ENCODE measurements at places on chromosomes 2 and 18.

DNA sequence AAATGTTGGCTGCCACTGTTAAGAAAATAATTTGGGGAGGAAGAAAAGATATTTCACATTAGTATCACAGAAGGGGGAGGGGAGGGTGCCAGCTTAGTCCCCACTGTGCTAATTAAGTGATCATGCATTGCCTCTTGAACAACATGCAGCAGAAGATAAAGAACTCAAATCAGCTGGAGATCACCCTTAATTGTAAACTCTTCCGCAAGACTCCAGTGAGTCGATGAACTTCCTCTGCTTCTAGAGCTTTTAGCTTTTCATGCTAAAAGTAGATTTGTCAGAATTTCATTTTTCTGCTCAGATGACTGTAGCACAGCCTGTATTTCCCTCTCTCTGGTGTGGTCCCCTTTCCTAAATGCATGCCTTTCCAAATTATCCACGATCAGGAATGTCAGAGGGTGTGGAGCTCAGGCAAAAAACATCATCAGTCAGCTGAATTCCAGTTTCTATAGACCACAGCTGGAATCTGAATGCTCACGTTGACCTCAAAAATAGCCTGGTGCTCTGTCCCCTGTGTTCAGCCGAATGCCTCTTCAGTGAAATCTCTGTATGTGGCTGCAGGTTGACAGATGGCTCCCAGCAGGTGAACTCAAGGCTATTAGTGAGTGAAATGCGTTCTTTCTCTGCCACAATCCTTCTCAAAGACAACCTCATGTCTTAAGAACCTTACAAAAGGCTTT, 156.8 kb upstream of the UNC80 start:
- no peak for DNase-seq

DNA sequence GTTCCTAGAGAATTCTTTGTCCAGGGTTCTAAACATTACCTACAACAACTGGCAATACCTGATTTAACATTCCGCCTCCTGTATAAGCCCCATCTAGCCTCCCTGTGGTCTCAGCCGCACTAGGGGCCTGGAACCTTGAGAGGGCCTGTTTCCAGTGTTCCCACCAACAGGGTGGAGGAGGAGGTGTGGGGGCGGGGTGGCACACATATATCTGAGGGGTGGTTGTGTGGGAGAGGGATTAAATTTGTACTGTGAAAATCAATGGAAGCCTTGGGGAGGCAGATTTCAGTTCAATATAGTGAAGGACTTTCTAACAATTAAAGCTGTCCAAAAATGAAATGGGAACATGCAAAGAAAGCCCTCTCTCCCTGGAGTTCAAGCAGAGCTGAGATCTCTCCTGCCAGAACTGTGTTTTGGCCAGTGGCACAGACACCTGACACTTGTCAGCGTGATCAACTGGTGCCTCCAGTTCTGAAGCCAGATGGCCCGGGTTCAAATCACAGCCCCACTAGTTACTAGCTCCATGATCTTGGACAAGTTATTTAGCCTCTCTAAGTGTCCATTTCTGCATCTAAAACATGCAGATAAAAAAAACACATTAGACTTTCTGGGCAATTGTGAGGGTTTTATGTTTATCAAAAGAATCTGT, 17.0 kb upstream of the FZD7 start:
- DNase-seq: no peak

DNA sequence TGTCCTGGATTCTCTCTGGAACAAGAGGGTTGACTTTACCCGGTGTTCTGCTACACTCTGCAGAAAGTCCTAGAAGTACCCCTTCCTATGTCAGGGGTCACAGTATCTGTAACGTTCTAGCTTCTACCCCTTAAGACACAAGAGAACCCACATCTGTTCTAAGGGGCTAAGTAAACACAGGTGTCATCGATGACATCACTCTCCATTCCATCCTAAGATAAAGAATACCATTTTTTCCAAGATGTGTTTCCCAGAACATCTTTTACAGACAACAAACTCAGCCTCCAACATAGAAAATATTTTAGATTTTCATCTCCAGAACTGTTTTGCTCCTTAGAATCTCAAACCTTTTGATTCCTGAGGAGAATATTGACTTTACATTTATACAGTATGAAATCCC, 239.1 kb downstream of the TRIB2 start:
- DNase-seq: no peak

DNA sequence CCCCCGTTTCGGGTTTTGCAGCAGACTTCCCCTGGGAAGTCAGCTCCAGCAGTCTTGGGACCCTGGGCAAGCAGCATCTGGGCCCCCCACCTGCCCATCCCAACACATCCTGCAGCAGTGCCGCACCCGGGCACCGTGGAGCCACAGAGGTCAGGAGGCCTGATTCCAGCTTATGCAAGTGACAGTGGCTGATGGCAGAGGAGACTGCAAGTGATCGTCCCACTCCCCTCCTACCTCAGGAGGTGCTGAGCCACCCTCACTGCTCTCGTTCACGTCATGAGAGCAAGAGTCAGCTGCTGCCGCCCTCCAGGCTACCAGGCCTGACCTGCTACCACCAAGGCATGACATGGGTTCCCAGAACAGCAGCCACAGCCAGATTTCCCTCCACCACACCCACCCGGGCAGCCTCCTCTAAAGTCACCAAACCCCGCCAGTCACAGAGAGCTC, 18.2 kb downstream of the COX7A2L start:
- no peak for DNase-seq

DNA sequence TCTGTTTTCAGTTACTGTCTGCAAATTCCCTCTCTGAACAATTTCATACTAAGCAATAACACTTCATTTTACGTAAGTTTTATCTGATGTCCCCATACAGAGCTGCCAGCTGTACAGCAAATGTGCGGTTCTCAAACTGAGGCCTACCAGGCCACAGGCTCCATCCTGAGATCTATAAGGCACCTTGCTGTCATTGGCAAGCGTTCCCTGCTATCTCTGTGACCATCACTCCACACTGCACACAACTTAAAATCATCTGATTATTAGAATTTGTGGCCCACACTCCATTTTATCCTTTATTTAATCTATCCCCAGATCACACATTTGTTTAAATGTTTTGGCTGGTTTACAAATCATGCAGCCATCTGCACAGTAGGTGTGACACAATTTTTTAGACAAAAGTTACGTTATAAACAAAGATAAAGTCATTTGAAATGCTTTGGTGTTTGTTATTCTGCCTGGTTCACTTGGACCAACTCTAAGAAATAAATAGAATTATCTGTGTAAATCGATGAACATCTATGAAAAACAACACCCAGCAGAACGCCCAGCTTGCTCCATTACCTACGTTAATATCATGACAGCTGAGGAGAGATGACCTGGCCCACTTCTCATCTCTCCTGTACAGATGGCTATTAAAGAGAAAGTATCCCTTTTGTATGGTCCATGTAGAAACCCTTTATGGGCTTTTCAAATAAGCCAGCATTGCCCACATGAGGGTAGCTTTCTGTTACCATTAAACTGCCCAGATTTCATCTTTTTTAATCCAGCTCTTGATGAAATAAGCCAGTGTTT, 162.4 kb downstream of the ZNF521 start:
- no peak for DNase-seq

DNA sequence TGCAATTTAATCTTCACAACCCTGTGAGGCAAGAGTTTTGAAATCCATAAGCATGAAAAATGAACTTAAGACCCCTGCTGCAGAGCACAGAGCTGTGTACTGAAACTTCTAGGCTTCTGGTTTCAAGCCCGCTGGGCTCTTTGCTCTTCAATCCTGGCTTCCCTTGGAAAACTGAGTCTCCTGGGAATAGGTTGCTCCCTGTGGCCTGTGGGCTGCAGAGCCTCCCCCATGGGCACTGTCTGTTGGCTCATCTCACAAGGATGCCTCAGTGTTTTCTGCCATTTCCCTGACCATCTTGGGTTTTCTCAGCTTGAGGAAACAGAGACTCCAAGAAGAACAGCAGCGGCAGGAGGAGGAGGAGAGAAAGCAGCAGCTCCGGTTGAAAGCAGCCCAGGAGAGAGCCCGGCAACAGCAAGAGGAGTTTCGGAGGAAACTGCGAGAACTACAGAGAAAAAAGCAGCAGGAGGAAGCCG, 44.5 kb downstream of the SUMO1 start:
- DNase-seq: no peak

- no peak for DNase-seq
These were observed 16.9 kb downstream of the RPRD1A start for GRCh38 chr18:36050479-36050878.

DNA sequence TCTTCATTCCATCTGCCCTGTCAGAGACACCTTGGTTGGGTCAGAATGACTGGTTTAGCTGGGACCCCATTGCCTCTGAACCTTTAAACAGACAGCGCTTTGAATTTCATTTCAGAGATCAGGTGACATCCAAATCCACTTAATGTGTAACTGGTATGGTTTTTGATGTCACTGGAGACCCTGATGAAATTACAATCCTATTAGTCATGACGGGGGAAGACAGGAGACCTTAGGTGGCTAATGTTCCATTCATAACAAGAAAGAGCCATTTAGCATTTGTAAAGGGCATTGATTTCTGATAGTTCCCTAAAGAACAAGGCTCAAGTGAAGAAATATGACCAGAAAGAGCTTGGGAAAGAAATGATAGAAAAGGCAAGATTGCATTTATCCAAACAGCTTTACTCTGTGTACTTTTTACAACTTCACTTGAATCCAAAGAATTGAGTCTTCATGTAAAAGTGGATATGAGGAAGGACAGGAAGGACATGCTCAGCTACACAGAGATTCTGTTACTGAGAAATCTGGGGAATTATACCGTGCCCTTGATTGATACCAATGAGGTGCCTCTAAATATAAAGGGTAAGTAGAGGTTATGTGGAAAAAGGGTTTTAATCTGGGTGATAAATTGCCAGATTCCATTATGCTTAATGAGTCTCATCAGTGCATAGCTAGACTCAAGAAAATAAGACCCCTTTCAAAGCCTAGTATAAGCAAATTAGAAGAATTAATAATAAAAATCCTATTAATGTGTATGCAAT, 198.2 kb downstream of the NCKAP5 start:
- no peak for DNase-seq

- no peak for DNase-seq
These were observed 419.5 kb upstream of the CELF4 start for GRCh38 chr18:37985126-37985525.

GRCh38 chr2:110770404-110770958, 38.1 kb downstream of the ACOXL start:
- DNase-seq: no peak

- DNase-seq: no peak
These were observed 86.0 kb downstream of the MAPRE2 start for GRCh38 chr18:35127201-35127600.

GRCh38 chr2:121090088-121090715, 194.8 kb downstream of the TFCP2L1 start:
- DNase-seq: no peak

- no peak for DNase-seq
These were observed 43.9 kb downstream of the ATIC start for GRCh38 chr2:215355801-215356200.

DNA sequence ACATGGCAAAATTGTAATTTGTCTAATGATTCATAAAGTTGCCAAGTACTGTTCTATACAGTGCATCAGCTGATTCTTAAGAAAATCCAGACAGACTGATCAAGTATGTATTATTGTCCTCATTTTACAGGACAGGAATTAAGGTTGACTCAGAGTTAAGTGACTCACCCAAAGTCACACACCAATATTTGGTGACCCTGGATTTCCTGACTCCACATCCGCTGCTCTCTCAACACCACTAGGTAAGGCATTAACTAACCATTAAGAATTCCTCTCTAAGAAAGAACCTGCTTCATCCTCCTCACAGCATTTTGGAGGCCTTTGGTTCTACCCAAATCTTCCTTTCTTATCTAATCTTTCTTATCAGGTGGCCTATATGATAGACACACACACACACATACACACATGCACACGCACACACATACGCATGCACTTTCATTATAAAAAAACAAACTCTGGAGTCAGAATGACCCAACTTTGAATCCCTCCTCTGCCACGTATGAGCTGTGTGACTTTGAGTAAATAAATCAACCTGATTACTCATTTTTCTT, 150.8 kb downstream of the ANKRD44 start:
- DNase-seq: no peak

DNA sequence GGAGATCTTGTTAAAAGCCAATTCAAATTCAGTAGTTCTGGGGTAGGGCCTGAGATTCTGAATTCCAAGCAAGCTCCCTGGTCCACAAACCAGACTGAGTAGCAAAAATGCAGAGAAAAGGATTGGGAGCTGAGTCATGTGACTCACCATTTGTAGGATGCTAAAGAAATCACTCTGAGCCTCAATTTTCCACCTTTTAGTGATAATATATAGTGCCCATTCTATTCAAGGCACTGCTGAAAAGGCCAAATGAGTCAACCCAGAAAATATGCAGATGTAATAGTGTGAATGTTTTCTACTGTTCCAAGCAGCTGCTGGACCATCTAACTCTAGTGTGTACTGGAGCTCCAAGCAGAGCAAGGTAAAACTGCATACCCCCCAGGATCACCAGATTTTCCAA, 47.2 kb downstream of the SLC14A2 start:
- DNase-seq: no peak

- DNase-seq: no peak
These were observed 141.9 kb downstream of the ANKRD44 start for GRCh38 chr2:197168705-197169104.

DNA sequence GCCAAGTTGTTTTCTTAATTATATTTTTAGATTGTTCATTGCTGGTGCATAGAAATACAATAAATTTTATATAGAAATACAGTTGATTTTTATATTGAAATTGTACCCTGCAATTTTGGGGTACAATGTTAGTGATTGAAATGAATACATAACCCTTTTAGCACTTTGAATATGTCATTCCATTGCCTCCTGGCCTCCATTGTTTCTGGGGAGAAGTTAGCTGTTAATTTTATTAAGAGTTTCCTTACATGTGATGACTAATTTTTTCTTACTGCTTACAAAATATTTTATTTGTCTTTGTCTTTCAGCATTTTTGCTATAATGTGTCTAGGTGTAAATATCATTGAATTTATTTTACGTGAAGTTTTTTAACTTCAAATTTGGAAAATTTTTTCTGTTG, 176.5 kb upstream of the DCC start:
- no peak for DNase-seq

GRCh38 chr2:157182834-157183396, 74.6 kb upstream of the GALNT5 start:
- DNase-seq: no peak

DNA sequence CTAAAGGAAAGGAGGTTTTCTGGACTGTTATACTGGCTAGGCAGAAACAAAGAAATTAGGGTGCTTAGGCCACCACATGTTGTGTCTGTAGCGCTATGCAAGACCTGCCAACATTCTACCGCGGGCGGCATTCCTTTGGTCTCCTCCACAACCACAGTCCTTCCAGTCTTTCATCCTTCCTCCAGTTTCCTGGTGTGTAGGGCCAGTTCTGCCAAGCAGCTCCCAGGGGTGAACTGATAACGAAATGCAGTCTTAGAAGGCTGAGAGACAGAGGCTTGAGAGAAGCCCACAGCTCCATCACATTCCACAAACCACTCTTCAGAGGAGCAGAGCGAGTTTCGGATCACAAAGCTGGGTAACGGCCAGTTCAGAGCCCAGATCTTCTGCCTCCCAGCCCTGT, 19.5 kb upstream of the CXXC1 start:
- no peak for DNase-seq

- DNase-seq: no peak
These were observed 246.4 kb upstream of the RAB6C start for GRCh38 chr2:129733041-129733440.

All from C1 segment of cervical spinal cord (tissue), 14 donors.